Right hindlimb (tissue), 1 donor: ENCODE measurements at places on chromosomes 11 and 22.
A peak's percentile ranks its signal among the peaks of the same experiment; 100 is the strongest.

GRCh38 chr11:83471831-83472727 is 185.9 kb upstream of the CCDC90B start:
- no peak for DNase-seq

DNA sequence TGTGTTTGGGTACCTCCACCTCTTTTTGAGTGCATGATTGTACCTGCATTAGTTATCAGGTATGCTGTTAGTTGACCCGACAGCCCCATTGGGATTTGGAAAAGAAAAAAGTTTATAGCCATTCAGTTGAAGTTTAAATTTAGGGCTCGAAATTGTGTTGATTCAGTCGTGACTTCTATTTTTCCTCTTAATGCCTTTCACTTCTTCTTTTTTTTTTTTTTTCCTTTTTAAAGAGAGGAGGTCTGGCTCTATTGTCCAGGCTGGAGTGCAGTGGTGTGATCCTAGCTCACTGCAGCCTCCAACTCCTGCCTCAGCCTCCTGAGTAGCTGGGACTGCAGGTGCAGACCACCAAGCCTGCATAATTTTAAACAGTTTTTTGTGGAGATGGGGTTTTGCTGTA is 2.3 kb downstream of the STT3A start:
- no peak for DNase-seq

GRCh38 chr11:20355221-20356219 is 8.0 kb upstream of the HTATIP2 start:
- DNase-seq, result no peak

GRCh38 chr22:40452730-40453487 is 82.5 kb downstream of the SGSM3 start:
- no peak for DNase-seq

DNA sequence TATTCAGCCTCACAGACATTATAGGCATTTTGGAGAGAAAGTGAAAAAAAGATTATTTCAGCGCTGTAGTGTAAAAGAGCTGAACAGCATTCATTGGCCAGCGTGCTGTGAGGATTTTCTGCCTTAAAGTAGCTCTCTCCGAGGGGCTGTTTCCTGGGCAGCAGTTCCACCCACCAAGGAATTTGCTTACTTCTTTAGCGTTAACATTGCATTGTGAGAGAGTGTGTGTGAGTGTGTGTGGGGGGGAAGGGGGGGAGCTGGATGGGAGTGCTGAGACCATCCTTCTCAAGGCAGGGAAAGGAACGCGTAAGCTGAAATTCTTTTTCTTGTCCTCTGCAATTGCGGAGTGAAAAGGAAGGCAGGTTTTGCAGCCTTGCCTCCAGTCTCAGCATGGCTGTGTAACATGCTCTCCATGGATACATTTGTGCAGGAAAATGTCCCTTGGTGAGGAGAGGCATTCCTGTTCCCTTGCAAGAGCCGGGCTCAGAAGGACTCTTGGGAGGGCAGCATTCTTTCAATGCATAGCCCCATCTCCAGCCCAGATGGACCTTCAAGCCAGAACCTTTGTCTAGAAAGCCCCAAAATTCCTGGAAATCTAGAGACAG is 159.9 kb upstream of the NAV2 start:
- no peak for DNase-seq

DNA sequence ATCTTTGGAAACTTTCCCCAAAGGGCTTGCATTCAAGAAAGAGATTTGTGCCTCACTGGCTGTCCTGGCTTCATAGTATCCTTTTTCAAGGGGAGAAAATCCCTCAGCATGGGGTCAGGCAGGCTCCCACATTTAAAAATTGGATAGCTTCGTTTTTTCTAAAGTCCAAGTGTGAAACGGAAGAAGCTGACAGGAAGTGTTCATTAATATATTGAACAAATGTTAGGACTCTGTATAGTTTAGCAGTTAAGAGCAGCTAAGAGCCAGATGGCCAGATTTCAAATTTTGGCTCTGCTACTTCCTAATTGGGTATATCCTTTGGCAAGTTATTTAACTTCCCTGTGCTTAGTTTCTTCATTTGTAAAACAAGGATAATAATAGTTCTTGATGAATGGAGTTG is 354.9 kb upstream of the FAT3 start:
- DNase-seq, result no peak

DNA sequence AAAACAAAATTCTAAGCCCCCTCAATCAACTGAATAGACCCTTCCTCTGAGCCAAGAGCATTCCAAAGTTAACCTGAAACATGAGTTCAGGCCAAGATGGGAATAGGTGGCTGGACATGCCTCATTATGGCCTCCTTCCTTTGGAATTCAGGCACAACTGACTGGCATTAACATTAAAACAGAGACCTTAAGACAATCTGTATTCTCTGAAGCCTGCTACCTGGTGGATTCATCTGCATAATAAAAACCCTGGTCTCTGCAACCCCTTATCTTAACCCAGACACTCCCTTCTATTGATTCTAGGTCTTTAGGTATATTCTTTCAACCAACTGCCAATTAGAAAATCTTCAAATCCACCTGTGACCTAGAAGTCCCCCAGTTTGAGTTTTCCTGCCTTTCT is 66.3 kb downstream of the JRKL start:
- DNase-seq, result no peak

- no peak for DNase-seq
Observed at GRCh38 chr11:64477675-64478074, 113.3 kb upstream of the SLC22A12 start.

- no peak for DNase-seq
Observed at GRCh38 chr11:1399386-1400316, 9.9 kb downstream of the BRSK2 start.

- DNase-seq, result no peak
Observed at GRCh38 chr11:122853261-122853660, 15.0 kb downstream of the CRTAM start.

DNA sequence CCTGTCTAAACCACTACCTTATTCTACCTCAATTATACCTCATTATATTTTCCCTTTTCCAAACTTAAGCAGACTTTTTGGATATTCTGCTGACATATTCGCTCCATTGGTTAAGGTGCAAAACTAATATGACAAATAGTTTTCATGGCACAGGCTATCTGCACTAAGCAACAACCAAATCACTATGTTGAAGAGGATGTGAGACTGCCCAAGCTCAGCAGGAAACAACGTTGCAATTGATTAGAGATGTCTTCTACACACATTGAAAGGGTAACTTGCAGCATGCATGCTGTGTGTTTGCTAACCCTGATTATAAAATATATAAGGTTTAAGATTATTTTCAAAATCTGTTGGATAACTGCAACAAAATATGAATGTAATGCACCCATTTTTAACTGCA is 61.6 kb downstream of the STK33 start:
- DNase-seq, result no peak

DNA sequence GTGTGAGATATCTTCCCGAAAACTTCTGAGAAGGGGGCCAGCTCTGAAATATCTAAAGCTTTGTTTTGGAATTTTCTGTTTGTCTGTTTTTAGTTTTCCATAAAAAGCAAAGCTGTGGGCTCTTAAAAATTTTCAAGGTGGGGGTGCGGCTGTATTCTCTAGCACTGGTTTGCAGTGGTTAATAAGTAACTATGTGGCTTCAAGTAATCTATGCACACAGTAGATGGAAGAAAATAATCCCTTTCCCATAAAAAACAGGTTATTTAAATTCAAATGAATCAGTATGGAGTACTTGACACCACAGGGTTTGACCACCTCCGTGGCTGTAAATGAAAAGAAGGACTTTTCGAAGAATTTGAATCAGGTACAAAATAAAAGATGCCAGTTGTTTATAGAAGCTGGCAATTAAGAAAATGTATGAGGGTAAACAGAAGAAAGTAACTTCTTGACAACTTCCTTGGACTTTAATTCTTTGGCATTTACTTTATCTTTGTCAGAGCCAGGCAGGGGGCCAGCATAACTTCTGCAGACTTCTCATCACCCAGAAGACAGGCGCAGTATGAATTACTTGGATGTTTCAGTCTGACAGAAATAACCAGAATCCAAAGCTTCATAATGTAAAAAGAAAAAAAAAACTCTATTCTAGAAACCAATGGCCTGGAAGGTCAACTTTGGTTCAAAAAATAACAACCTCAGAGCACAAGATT is 981.0 kb downstream of the DLG2 start:
- DNase-seq, result no peak

- DNase-seq, result peak; percentile 60
Observed at GRCh38 chr11:115784796-115785521, 280.7 kb upstream of the CADM1 start.
